Fibroblast of lung (primary cell): ENCODE measurements at places on chromosomes 12 and 14.

GRCh38 chr14:92958373-92959188 is 35.6 kb downstream of the CHGA start:
- DNase-seq, result no peak

DNA sequence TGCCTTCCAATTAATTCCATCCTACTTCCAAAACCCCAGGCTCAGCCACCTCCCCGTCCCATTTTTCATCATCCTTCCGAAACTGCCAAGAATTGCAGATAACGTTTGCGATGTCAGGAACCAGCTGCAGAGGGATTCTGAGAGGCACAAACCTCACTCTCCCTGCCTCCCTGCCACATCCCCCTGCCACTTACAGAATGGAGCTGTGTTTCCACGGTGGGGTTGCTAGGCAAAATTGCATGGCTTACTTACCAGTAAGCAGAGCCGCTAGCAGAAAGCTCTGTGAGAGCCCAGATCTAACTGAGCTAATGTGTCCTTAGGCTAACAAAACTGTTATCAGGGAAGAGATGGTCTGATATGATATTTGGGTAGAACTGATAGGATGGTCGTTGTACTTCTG is 127.4 kb downstream of the KCNK10 start:
- peak; percentile 6 for DNase-seq

DNA sequence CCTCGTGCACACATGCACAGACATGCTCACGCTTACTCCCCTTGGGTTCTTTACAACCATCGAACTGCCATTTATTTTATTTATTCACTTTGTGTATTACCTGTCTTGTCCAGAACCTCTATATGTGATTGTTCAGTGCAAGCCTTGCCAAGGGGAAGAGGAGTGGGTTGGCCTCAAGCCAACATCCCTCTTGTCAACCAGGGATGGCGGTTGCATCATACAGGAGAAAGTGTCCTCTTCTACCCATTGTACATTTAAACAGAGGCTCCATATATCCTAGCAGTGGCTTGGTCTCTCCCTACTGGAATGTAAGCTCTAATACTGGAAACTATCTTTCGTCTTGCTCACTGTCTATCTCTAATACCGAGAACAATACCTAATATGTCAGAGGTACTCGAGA is 108.4 kb downstream of the C12orf42 start:
- DNase-seq, result no peak

DNA sequence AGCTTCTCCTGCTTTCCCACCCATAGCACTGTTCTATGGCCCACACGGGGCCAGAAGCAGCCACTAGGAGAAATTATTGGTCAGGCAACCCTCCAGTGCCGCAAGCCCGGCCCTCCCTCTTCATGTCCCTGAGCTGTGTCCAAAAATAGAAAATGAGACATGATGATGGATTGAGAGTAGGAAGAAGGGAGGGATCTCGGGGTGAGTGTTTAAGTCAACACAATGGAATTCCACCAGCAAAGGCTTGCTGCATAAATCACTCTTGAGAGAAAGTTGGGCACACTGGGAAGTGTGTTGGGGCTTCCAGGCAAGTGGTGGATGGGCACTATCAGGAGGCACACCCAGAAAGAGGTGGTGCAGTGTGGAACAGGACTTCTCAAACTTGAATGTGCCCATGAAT is 94.2 kb downstream of the LLPH start:
- DNase-seq, result peak; percentile 93

GRCh38 chr12:50918584-50919316 is 33.6 kb upstream of the HIGD1C start:
- peak; percentile 28 for DNase-seq
